H1 (cell line): ENCODE measurements at places on chromosomes 11 and 22. TPM values are rescaled to one million over a fixed set of nuclear protein-coding genes. Genes with fewer than 3 reads are reported as not detected.

DNA sequence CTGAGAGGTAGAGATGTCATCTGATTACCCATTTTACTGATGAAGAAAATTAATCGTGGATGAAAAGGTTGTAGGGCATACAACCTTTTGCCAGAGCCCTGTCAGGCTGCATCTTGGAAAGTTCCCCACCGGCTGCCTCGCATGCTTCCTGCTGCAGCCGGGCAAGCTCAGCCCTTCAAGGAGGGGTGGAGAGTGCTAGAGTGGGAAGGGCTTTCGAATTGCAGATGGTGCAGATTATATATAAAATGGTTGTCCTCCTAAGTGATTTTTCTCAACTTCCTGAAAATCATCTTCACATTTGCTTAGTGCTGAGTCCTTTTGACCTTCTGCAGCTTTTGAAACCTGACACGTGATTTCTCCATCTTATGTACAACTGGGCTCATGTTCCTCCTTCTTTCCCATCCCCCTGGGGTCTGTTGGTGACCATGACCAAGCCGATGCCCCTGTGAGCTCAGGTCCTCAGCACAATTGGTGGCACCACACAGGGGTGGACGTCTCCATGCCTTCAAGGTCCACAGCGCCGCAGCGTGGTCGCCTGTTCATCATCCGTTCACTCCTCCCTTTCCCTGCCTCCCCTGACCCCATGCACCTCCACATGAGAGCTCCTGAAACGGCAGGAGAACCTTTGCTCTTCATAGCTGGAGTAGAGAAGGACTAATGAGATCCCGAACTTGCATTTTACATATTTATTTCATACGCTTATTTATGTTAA lies 47.6 kb upstream of the MYO18B start:
- no peaks in the 10 kb centered on the region for H3K27me3 ChIP-seq
- DNase-seq = no peak
- H3K36me3 ChIP-seq = peaks cover 5% of the 10 kb centered on the region; the same call in 1 of the 2 replicates

The GLYATL2 gene
- 0.38 and 0.69 TPM in 2 replicates for total RNA-seq

DNA sequence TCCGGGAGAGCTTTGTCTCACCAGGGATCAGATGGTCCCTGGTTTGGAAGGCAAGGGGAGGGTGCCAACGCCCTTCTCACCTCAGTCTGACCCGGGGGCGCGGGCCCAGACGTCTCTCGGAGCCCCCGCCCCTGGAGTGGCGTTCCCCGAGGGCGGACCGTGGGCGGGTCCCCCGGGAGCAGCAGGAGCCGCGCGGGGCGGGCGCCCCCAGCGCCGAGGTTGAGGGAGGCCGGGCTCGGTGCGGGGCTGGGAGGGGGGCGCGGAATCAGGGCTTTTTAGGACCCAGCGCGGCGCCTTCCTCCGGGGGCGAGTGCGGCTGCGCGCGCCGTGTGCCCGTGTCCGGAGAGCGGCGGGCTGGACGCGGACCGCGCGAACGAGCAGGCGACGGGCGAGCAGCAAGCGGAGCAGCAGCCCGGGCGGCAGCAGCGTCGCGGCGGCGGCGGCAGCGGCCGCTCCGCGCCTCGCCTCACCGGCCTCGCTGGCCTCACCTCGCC lies at the start of gene KCNC1:
KCNC1 (plus strand) TSS at position 364 of the 494 bp plus-strand sequence. CDS start 1,222 bp downstream, outside the sequence.
- no peak within 1 kb of the TSS for H3K27ac ChIP-seq
- peaks cover 29% of the 10 kb centered on the region for H3K4me1 ChIP-seq
- peak; percentile 72 for DNase-seq

The SOX10 gene
- 2.7 and 3.3 TPM in 2 replicates for total RNA-seq

The ZBTB16 gene
- total RNA-seq = 0.25 and 0.61 TPM in 2 replicates

The MYO7A gene
- total RNA-seq = 1.9 and 2.4 TPM in 2 replicates

DNA sequence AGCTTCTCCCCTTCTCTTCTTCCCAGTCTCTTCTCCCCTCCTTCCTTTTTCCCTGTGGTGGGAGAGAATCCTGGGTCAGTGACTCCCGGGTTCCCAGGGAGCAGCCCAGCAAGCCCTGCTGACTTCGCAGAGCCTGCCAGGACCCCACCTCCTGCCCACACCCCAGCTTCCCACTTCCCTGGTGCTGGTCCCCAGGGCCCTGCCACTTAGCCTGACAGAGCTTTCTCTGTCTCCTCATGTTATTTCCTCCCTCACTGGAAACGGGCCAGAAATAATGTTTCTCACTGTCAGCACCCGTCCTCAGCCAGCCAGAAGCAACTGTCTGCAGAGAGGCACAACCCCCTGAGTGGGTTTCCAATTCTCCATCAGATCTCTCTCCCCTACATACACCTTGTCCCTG lies 27.1 kb downstream of the C11orf96 start:
- no peak overlapping the region for H3K4me3 ChIP-seq
- no peak for DNase-seq
- H3K27ac ChIP-seq = no peak overlapping the region
- H3K36me3 ChIP-seq = no peaks in the 10 kb centered on the region
- H3K27me3 ChIP-seq = no peaks in the 10 kb centered on the region

DNA sequence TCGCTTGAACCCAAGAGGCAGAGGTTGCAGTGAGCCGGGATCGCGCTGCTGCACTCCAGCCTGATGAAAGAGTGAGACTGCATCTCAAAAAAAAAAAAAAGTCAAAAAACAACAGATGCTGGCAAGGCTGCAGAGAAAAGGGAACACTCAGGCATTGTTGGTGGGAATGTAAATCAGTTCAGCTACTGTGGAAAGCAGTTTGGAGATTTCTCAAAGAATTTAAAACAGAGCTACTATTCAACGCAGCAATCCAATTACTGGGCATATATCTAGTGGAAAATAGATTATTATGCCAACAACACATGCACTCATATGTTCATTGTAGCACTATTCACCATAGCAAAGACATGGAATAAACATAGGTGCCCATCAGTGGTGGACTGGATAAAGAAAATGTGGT lies 89.7 kb downstream of the EFCAB6 start:
- no peaks in the 10 kb centered on the region for H3K36me3 ChIP-seq
- no peak overlapping the region for H3K4me3 ChIP-seq
- no peaks in the 10 kb centered on the region for H3K4me1 ChIP-seq
- no peak overlapping the region for H3K27ac ChIP-seq

The ANO5 gene
- 4.6 and 5.0 TPM in 2 replicates for total RNA-seq

The NTM gene
- total RNA-seq = 20.0 and 23.4 TPM in 2 replicates

DNA sequence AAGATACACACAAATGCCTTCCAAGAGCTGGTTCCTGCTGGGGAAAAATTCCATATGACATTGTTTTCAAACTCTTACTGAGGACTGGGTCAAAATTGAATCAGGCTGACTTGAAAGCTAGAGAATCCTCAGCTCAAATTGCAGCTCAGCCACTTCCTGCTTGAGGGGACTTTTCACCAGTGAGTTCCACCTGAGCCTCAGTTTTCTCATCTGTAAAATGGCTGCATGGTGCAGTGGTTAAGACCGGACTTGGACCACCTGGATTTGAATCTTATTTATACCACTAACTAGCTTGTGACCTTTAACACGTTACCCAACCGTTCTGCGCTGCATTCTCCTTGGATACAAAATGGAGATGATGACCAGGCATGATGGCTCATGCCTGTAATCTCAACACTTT lies 69.9 kb upstream of the ASPHD2 start:
- H3K27ac ChIP-seq = no peak overlapping the region
- H3K27me3 ChIP-seq = no peaks in the 10 kb centered on the region; the same call in 1 of the 2 replicates
- no peaks in the 10 kb centered on the region for H3K36me3 ChIP-seq
- no peak for DNase-seq

GRCh38 chr22:22906907-22907550 lies 19.4 kb downstream of the IGLL5 start:
- H3K27ac ChIP-seq = no peak overlapping the region
- H3K36me3 ChIP-seq = no peaks in the 10 kb centered on the region
- no peaks in the 10 kb centered on the region for H3K4me1 ChIP-seq

DNA sequence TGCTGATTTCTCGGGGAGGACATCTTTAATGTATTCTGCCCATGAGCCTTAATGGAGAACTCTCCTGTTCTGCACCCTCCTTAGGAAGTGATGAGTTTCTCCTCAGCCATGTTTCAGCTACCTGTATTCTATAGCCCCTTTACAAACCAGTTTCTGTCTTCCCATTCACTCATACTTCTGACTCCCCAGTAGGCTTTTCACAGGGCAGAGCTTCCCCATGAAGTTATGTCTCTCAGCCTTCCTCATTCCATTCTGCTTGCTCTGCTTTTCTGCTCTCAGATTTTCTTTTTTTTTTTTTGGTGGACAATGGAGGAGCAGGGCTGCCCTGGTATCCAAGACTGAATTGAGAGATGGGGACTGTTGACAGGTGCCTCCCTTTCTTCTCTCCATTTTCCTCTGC lies 4.3 kb upstream of the OR52R1 start:
- no peak overlapping the region for H3K27ac ChIP-seq
- H3K36me3 ChIP-seq = no peaks in the 10 kb centered on the region
- no peaks in the 10 kb centered on the region for H3K27me3 ChIP-seq
- no peak for DNase-seq
- H3K4me1 ChIP-seq = no peaks in the 10 kb centered on the region
- no peak overlapping the region for H3K4me3 ChIP-seq

The ANO9 gene
- 18.0 and 20.0 TPM in 2 replicates for total RNA-seq

The SLC25A18 gene
- total RNA-seq = 2.2 and 2.8 TPM in 2 replicates

The MEI1 gene
- 0.36 and 0.54 TPM in 2 replicates for total RNA-seq

The SLC22A8 gene
- not detected in 2 replicates for total RNA-seq

- no peaks in the 10 kb centered on the region for H3K4me1 ChIP-seq
- no peak overlapping the region for H3K4me3 ChIP-seq
- H3K27me3 ChIP-seq = no peaks in the 10 kb centered on the region
- H3K27ac ChIP-seq = no peak overlapping the region
- no peaks in the 10 kb centered on the region for H3K36me3 ChIP-seq
Observed at GRCh38 chr11:23403210-23404185, 543.2 kb upstream of the CCDC179 start.

The SLC15A3 gene
- 25.8 and 33.7 TPM in 2 replicates for total RNA-seq

The BIK gene
- total RNA-seq = 2.1 and 3.3 TPM in 2 replicates

DNA sequence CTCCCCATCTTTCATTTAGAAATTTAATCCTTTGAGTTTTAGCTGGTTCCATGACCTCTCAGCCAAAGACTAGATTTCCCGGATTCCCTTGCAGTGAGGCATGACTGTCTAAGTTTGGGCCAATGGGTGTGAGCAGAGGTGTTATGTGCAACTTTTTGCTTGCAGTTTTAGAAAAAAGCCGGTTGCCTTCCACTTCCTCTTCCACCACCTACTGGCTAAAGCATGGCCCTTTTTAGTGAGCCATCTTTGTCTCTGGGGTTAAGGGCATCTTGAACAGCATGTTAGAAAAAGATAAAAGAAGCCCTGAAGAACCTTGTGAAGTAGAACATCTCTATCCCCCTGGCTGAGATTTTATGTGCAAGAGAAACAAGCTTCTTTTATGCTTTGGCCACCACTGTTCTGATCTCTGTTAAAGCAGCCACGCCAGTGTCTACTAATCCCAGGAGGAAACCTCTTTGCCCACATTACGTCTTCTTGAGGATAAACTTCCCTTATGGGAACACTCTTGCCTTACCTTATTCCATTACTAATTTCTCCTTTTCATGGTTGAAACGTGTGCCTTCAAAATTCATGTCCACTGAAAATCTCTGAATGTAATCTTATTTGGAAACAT lies 279.9 kb downstream of the TENM4 start:
- H3K4me1 ChIP-seq = no peaks in the 10 kb centered on the region
- no peaks in the 10 kb centered on the region for H3K27me3 ChIP-seq
- no peaks in the 10 kb centered on the region for H3K36me3 ChIP-seq

- no peak overlapping the region for H3K4me3 ChIP-seq
- no peak overlapping the region for H3K27ac ChIP-seq
- H3K27me3 ChIP-seq = no peaks in the 10 kb centered on the region
- DNase-seq = no peak
- H3K36me3 ChIP-seq = peaks cover 14% of the 10 kb centered on the region; the same call in 1 of the 2 replicates
- H3K4me1 ChIP-seq = no peaks in the 10 kb centered on the region
Observed at GRCh38 chr11:75421035-75421602, 11.9 kb downstream of the KLHL35 start.

GRCh38 chr11:20156280-20156875 lies 3.9 kb downstream of the DBX1 start:
- peak overlapping the region; percentile 50 for H3K4me3 ChIP-seq
- DNase-seq = no peak
- peaks cover 41% of the 10 kb centered on the region for H3K27me3 ChIP-seq
- H3K27ac ChIP-seq = no peak overlapping the region
